Coronary artery (tissue), 2 donors: ENCODE measurements at places on chromosomes 7 and 10.

DNA sequence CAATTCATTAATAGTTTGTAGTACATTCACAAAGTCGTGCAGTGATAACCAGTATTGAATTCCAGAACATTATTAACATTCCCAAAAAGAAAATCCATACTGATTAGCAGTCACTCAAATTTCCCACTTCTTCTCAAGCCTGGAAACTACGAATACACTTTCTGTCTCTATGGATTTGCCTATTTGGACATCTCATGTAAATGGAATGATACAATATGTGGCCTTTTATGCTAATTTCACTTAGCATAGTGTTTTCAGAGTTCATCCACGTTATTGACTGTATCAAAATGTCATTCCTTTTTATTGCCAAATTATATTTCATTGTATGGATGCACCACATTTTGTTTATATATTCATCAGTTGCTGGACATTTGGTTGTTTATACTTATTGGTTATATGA is 78.8 kb downstream of the STK31 start:
- DNase-seq = no peak

- no peak for DNase-seq
These were observed 23.5 kb upstream of the FAM133B start for GRCh38 chr7:92613720-92614119.

DNA sequence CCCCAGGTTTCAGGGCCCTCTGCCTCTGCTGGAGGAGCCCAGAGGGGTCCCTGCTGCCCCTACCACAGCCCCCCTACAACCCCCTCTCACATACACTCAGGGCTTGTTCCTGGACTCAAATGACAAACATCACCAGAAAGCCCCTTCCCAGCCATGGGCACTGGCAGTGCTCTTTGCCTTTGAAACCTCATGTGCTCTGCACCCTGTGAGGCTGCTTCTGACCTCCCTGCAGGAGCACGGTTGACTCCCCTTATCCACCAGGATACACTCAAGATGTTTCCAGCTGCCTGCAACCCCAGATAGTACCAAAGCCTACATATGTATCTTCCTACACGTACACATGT is 3.5 kb upstream of the ADIRF start:
- DNase-seq = no peak

- DNase-seq = peak; percentile 22
These were observed 100.7 kb downstream of the GRID1 start for GRCh38 chr10:86265895-86266259.

GRCh38 chr7:77399816-77400215 is 16.3 kb downstream of the GSAP start:
- DNase-seq = no peak

GRCh38 chr7:113267271-113267670 is 148.9 kb upstream of the SMIM30 start:
- DNase-seq = no peak

- no peak for DNase-seq
These were observed 239.7 kb upstream of the HABP2 start for GRCh38 chr10:113313048-113313602.

DNA sequence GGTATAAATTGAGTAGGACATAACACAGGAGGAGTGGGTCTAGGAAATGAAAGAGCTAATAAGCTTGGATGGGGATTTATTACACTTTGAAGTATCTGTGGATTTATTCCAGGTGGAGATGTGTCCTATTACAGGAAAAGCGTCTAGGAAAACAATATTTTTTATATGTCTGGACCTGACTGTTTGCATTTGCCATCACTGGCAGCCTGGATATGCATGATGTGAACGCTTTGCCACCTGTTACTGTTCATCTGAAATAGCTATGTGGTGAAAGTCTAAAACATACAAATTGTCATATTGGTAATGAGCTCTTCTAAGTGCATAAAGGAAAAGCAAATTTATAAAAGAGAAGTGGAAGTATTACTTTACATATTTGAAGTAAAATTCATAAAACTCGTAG is 31.6 kb upstream of the AGMO start:
- DNase-seq = no peak

- DNase-seq = no peak
These were observed 73.8 kb downstream of the TAF3 start for GRCh38 chr10:7892146-7892545.

GRCh38 chr10:80356989-80357850 is 639 bp downstream of the DYDC2 start:
- no peak for DNase-seq

DNA sequence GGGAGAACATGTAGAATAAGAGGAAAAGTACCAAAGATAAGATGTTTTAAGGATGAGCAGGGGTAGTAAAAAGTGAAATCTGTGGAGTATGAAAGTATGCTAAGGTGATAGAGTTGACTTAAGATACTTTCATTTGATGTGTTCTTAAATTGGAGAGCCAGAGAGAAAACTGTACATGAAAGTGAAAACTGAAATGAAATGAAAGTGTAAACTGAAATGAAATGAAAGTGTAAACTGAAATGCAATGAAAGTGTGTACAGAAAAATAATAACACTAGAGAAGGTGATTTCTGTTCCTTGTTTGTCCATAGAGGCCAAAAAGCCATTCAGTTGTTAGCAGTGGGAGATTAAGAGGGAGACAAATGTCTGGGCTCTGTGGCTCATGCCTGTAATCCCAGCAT is 17.5 kb downstream of the AHR start:
- DNase-seq = no peak

- no peak for DNase-seq
These were observed 7.1 kb upstream of the TAS2R39 start for GRCh38 chr7:143176128-143176527.

DNA sequence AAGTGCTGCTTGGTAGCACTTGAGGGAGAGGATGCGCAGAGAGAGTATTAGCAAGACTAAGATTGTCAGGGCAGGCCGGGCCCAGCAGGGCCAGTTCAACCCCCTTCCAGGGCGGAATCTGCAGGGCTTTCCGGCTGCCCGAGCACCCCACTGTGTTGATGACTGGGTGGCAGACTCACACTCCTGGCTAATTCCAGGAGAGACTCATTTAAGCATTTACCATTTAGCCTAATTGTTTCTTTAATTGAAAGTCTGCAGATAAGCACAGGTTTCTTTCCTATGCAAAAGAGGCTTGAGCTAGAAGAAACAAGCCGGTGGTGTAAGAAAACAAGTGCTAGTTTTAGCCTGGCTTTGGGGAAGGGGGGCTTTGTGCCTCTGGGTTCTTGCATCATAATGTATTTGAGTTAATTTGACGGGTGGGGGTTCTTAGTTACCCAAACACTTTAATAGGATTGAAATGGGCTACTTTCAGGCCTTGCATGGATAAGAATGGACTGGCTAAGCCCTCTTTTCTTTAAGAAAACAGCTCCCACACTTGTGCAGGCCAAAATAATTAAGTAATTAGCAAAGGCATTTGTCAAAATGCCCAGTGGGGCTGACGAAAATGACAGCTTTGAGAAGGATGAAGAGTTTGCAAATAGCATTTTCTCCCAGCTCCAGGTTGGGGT is 201.3 kb downstream of the MYOF start:
- DNase-seq = no peak

- DNase-seq = no peak
These were observed 123.3 kb downstream of the PAXIP1 start for GRCh38 chr7:154879629-154880028.

- DNase-seq = no peak
These were observed 34.7 kb upstream of the XPNPEP1 start for GRCh38 chr10:109958059-109958458.

GRCh38 chr10:43648095-43648397 is 635 bp downstream of the ZNF32 start:
- no peak for DNase-seq

DNA sequence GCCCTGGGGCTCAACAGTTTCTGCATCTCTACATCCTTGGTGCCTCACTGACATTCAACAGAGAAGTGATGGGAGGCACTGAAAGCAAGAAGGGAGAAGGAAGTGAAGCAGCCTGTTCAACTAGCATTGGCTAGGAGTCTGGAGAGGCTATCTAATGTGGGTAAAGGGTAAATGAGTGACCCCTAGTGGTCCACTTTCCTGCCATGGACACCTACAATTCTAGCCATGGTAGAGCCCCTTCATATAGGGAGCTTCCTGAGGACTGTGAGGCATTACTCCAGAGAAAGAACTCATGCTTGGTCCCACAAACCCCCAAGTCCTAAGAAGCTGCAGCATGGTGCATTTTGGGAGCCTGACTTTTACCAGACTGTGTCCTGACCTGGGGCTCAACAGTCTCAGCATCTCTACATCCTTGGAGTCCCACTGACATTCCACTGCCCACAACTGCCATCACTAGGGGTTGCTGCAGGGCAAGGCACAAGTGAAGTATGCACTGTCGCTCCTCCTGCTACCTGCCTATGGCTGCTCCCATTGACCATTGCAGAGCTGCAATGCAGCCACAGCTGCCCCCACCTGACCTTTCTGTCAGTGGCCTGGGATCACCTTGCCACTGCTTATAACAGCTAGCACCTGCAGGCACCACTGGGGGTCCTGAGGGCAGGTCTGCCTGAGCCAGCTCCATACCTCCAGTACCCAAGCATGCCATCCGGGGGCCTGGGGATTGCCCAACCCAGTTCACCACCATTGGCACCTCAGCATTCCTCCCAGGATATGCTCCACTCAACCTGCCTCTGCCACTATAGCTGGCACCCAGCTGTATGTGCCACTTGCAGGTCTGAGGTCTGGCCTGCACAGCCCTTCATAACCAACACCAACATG is 44.1 kb upstream of the CDK6 start:
- no peak for DNase-seq

GRCh38 chr7:151757274-151757673 is 119.6 kb downstream of the PRKAG2 start:
- no peak for DNase-seq

DNA sequence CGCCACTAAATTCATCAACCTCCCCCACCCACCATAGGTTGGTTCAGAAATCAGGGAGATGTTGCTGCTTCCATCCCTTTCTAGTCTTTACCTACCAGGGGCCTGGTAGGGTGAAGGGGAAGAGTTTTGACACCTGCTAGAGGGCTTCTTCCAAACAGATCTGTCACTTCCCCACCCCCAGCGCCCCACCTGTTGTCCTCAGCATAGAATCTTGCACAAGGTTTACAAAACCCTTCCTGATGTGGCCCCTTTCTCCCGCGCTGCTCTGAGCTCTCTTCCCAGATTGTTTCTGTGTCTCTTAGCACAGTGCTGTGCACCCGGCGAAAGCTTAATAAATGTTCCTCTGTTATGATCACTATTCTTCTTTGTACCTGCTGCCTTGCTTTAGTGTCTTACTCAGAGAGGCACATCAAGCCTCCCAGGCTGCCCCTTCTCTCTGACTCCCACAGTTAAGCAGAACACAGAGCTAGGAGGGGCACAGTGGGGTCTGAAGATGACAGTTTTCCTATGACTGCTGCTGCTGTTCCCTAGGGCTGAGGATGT is 11.2 kb upstream of the C10orf95 start:
- DNase-seq = no peak

DNA sequence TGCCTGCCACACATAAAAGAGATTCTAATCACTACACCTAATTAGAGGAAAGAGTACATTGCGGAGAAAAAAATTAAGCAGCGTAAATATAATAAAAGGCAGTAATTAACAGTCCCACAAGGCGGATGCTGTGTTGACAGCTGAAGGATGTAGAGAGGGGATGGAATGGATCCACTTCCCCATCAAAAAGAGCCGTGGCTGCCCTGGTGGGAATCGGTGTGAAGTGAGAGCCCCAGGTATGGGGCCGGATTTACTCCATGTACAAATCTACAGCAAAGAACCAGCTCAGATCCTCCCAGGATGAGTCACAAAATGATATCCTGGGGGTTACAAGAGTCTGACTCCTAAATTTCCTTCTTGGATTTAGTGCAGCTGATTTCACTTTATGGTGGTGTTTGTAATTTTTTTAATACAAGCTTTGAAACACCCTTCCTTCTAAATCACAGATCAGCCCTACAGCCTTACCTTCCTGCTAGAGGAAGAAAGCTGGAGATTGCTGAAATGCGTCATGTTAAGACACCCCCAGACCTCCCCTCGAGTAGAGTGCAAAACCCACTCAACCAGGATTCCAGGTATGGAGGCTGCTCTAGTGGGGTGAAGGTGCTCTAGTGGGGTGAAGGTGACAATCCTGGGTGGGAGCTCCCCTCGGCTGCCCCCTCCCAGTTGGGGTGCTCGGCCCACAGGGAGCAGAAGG is 398.4 kb downstream of the PLXNA4 start:
- no peak for DNase-seq

- DNase-seq = peak; percentile 90
These were observed 24.5 kb upstream of the EEPD1 start for GRCh38 chr7:36128448-36129047.

DNA sequence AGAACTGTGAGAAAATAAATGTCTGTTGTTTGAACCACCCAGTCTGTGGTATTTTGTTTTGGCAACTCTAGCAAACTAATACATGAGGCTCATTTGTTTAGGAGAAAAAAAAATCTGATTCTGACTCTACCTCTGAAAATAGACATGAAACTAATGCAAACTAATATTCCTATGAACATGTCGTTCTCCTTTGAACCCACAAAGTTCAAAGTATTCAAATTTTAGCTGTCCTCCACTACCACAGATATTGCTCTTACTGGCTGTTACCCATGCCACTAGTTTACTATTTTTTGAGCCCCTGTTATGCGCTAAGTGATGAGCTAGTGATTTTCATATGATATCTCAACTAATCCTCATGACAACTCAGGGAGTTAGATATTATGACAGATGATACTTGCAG is 58.8 kb upstream of the ZNF804B start:
- DNase-seq = no peak

GRCh38 chr10:28217848-28218247 is 85.0 kb downstream of the MPP7 start:
- no peak for DNase-seq

- DNase-seq = no peak
These were observed 22.5 kb upstream of the EPHB6 start for GRCh38 chr7:142832417-142832816.

- no peak for DNase-seq
These were observed 167.6 kb downstream of the LRMDA start for GRCh38 chr10:75598998-75599397.
